Naive thymus-derived CD4-positive, alpha-beta T cell (primary cell): ENCODE measurements at places on chromosomes 1 and 21.

DNA sequence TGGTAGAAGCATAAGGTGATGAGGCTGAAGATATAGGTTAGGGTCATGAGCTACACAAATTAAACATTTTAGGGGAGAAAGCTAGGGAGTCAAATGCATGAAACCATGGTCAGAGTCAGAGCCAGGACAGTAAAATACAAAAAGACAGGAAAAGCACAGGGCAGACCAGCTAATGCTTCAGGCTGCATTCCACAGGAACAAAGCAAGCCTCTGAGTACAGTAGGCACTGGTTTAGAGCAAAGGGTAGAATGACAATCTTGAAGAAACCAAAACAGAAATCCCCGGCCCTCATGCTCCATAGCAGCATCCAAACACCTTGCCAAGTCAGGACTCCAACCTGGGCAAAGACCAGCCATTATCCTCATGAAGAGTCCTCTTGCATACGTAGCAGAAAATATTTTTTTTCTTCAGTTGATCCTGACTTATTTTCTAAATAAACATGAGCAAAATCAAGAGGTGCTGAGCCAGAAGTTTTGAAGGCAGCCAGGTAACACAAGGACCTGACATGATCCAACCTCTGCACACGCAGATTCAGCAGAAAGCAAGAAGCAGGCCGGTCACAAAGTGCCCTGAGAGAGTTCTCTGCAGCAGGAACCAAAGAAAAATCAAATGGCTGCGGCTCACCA is 273.1 kb downstream of the TTLL7 start:
- DNase-seq: no peak

GRCh38 chr1:203187689-203188264 is 1.3 kb upstream of the CHI3L1 start:
- no peak for DNase-seq

DNA sequence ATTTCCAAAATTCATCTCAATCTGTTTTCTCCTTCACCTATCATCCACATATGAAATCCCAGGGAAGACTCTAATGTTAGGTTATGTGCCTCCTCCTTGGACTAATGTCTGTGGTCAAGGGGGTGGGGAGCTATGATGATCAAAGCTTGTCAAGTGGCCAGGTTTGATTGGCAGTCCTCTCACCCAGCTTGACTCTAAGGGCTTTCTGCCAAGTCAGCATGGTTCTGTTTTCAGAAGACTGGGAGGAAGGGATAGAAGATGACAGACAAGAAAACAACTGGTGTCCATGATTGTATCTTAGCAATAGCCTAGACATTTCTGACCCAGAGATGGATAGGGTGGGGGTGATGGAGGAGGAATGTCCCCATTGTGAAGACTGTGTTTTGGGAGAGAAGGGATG is 9.1 kb upstream of the THEM5 start:
- no peak for DNase-seq

- DNase-seq: no peak
Observed at GRCh38 chr21:29215709-29216108, 83.0 kb upstream of the BACH1 start.

DNA sequence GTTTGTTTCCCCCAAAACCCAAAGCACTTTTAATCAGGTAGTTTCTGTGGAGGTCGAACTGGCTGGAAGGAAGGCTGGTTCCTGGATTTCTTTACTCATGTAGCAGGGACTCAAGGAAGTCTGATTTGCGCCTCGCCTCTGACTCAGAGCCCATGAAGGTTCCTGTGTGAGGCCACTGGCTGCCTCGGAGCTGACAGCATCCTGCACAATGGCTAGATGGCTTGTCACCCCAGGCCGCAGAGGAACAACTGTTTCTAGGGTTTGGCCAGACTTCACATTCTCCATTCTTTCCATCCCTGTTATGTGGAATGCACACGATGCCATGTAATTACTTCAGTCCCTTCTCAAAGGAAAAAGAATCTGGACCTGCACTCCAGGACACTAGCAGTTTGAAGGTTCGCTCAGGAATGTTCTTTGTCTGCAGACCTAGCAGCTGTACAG is 39.1 kb upstream of the PRSS38 start:
- no peak for DNase-seq

- no peak for DNase-seq
Observed at GRCh38 chr1:236063919-236064673, 794 bp downstream of the NID1 start.

GRCh38 chr1:35706846-35707600 is 11.7 kb downstream of the C1orf216 start:
- DNase-seq: peak; percentile 15

GRCh38 chr1:211335522-211336157 is 9.0 kb downstream of the TRAF5 start:
- DNase-seq: peak; percentile 36
